Right ventricle myocardium superior (tissue), 1 donor: ENCODE measurements at places on chromosomes 4 and X. TPM values are rescaled to one million over a fixed set of nuclear protein-coding genes. Genes with fewer than 3 reads are reported as not detected.

The NHSL2 gene
- total RNA-seq, result 4.7 TPM

The ANXA3 gene
- 41.4 TPM for total RNA-seq

The FAAH2 gene
- total RNA-seq, result not detected

The CTAG2 gene
- not detected for total RNA-seq

The SUPT20HL1 gene
- not detected for total RNA-seq

The ADH4 gene
- not detected for total RNA-seq

The REPS2 gene
- 11.3 TPM for total RNA-seq

The TCP11X2 gene
- not detected for total RNA-seq

The UNC5C gene
- total RNA-seq, result 2.0 TPM

The NLGN3 gene
- total RNA-seq, result 0.38 TPM
